Coronary artery (tissue), 2 donors: ENCODE measurements at places on chromosomes 3 and 15.

- no peak for DNase-seq
These were observed 25.6 kb downstream of the TIGIT start for GRCh38 chr3:114319453-114319852.

DNA sequence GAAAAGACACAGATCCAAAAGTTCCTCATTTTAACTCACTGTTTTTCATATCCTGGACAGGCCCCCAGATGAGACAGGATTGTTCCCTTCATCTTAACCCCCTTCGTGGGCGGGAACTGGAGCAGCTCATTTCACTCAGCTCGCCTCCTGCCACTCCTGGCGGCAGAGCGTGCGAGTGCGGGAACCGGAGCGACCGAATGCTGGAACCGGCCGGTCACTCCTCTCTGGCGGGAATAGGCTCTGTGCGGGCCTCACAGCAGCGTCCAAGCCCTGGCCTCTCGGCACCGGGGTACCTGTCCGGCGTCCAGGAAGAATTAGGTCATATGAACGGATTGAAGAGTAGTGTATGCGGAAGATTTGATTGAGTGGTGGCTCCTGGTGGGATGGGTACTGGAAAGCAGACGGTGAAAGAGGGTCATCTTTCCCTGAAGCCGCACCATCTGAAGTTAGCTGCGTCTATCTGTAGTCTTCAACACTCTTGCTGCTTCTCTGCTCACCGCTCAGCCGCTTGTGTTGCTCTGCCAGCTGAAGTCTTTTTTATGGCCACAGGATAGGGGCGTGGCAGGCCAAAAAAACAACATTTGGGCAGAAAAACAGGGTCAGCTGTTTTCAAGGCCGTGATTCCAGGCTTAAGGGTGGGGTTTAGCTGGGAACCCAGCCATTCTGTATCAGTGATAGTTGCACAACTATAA, 42.3 kb upstream of the FXR1 start:
- DNase-seq: no peak

GRCh38 chr3:62097121-62097520, 276.2 kb downstream of the FEZF2 start:
- no peak for DNase-seq

GRCh38 chr3:197599089-197599765, 43.5 kb upstream of the BDH1 start:
- DNase-seq: no peak

DNA sequence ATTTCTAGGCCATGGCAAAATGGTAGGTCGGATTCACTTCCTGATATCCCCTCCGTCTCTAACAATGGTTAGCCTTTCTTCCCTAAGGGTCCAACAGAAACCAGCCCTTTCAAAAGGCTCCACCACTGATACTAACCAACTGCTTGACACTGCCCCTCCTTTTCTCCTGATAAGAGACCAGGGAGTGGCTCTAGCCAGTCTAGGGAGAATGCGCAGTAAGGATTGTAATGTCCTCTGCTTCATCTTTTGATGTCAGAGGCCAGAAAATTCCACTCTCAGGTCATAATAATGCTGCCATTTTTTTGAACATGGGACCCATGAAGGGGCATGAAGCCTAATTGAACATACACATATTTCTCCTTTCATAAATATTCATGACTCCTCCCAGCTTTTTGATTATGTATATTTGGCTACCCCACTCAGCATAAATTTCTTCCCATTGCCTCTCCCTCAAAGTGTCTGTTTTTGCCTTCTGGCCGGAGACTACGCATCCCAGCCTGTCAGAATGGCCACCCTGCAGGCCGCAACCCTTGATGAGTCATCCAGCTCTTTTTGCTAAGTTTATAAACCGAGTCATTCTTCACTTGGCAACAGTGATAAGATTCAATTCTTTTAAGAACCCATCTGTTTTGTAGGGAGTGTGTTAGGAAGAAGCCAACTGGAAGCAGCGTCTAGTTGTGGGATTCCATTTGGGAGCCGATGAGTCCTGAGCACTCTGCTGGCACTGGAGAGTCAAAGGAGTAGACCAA, 189.0 kb upstream of the MCTP2 start:
- DNase-seq: no peak

DNA sequence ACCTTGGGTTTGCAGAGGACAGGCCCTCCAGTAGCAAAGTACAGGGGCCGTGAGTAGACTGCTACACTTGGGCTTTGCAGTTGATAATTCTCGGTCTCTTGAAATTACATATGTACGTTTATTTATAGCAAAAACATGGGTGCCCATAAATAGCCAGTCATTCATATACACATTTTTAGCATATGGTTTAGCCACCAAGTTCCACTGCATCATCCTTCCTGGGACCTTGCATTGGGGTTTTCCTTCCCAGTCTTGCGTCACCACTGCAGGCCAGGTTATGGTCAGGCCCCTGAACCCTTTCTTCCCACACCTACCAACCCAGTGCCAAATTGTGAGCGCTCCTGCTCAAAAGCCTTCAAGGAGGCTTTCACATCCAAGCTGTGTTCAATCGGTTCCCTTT, 12.7 kb downstream of the KLHL25 start:
- no peak for DNase-seq
